Retinal pigment epithelial cell (primary cell): ENCODE measurements at places on chromosomes 1 and 21.

DNA sequence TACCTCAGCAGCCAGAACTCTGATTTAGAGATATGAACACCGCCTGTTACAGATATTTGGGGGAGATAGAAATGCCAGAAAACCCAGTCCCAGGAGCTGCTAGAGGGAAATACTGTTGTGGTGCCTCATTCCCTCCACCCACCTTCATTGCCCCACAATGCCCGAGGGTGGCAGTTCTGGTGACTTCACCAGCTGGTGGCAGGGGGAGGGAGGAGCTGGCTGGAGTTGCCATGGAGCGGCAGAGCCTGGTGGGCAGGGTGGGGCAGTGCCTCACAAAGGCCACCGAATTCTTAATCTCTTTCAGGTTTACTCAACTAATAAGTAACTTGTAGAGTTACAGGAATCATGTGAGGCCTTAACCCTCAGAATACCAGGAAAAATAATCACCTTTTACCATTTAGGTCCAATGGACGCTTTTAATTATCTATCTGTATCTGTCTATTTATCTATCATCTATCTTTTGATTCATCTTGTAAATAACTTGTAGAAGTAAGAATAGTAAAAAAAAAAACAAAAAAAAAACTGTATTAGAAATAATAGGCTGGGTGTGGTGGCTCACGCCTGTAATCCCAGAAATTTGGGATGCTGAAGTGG is 11.7 kb upstream of the S100A11 start:
- DNase-seq = peak; percentile 75

DNA sequence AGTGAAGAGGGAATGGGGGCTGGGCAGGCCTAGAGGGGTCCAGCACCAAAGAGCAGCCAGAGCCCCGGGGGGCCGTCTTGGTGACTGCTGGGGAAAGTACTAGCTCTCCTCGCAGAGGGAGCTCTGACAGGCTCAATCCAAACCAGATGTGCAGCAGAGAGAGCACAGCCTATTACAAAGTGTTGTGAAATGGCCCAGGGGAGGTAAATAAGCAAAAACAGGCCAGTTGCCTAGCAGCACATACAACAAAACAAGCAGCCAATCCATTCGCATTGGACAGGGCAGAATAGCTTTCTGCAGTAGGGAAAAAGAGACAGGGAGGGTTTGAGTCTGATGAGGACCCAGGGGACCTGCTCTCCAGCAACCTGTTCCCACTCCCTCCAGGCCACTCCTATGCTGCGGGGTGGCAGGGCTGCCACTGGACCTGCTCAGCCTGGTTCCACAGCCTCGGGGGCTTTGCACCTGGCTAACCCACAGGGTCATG is 239.6 kb upstream of the FGGY start:
- DNase-seq = no peak

DNA sequence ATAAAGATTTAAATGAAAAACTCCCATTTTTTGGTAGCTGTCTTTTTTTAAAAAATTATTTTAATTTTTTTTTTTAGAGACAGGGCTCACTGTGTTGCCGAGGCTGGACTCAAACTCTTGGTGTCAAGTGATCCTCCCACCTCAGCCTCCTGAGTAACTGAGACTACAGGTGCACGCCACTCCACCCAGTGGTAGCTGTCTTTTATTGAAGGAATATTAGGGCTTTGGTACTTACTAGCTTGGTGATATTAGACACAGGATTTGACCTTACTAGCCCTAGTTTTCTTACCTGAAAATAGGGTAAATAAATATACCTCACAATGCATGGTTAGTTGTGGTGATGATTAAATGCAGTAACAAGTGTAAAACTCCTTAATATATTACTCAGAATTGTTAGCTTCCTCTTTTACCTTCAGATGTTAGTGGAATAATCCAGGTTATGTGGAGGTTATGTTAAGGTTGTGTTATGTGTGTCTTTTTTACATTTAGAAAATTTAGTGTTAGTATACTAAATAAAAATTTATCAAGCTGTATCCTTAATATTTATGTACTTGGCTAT is 66.8 kb downstream of the PHACTR4 start:
- DNase-seq = no peak

- no peak for DNase-seq
These were observed 231.1 kb upstream of the SGIP1 start for GRCh38 chr1:66302815-66303214.

DNA sequence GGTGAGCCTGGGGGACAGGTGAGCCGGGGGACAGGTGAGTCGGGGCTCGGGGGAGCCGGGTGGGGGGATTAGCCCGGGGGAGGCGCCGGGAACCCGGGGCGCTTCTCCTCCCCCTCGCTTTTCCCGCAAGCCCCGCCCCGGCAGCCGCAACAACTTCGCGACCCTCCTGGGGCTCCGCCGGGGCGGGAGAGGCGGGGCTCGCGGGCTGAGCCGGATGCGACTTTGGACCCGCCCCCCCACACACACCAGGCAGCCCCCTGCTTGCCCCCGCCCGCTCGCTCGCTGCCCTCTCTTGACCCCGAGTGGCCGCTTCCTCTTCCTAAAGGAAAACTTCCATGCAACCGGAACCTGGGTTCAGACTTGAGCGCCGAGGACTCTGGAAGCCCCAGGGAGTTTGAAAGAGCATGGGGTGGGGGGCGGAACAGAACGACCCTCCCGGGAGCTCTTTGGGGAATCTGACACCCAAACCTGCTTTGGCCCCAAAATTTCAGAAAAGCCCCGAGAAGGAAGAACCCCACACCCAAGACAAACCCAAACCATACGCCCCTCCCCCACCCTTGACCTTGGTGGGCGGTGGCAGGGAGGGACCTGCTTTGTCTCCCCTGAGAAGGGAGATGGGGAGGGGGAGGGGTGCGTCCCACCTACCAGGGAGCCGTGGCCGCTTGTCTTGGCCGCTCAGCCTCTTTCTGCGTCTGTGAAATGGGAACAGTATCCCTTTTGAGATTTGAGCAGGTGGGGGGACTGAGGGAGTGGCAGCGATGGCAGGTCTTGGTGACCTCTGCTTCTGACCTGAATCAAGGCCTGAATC is 550 bp downstream of the ARHGEF16 start:
- no peak for DNase-seq

DNA sequence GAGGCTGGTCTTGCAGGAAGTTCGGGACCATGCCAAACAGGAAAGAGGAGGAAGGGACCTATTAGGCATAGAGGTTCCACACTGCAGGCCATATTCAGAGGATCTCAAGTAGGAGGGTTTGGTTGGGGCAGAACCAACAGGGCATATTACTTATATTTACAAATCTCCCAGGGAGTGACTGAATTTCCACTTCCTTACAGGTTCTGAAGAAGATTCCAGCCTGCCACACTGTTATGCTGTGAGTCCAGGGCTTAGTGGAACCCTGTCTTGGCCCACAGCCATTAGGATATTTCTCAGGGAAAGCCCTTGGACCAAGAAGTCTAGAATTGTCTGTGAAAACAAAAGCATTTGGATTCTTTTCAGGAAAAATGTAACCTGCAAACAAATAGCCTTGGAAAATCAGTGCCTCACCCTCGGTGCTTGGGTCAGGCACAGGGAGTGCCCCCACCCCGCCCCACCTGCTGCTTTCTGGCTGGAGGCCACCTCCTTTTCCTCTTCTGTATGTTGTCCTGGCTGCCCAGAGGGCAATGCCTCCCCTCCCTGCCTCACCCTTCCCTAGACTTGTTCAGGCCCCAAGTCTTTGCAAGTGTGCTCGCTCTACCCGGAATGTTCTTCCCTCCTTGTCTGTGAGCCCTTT is 41.0 kb upstream of the JUN start:
- DNase-seq = no peak

- no peak for DNase-seq
These were observed 19.4 kb downstream of the CLIC6 start for GRCh38 chr21:34688145-34688544.

DNA sequence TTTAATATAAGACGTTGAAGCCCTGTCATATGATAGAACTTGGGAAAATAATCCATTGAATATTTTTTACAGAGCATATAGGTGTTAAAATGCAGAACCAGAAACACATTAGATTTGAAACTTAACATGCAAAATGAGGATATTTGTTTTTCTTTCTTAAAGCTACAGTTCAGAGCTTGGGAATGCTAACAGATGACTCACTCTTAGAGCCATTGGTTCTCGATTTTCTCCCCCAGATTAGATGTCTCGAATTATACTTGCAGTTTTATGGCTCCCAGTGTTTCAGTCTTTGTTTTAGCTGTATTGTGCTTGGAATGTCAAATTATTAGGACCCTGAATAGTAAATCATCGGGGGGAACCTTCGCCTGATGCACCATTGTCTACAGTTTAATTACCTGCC is 575.7 kb upstream of the ZP4 start:
- DNase-seq = no peak

- no peak for DNase-seq
These were observed 13.3 kb upstream of the SPOCD1 start for GRCh38 chr1:31828926-31829690.

DNA sequence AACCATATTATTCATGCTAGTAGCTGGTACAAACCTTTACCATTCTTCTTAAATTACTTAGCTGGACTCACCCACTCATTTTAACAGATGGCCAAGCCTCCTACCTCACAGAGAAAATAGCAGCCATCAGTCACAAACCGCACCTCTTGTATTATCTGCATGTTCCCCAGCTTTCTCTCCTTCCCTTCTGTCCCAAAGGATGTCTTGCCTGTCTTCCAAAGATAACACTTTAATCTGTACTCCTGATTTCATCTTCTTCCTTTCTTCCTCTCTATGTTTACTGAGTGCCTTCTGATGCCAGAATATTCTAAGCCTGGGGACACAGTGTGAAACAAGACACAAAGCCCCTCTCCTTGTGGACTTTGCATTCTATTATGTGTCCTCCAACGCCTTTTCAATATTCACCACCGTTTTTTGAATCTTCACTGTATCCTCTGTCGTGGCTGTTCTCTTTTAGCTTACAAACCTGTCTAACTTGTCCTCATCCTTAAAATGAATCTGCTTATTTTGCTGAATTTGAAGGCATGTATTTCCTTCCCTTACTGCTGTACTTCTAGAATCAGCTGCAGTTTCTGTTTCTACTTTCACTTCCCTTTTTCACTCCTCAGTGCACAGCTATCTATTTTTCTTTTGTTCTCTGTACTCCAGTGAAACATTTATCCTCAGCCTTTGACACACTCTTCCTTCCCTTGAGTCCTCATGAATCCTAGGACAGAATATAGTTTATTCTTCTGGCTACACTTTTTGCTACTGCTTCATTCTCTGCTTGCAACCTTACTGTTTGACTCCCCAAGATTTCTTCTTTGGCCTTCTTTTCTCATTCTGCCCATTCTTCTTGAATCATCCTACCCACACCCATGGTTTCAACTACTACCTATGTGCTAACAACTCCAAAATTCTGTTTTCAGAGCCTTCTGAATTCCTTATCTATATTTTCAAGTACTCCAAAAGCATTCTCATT is 216.9 kb upstream of the SAMSN1 start:
- DNase-seq = no peak

- no peak for DNase-seq
These were observed 368.5 kb downstream of the HHAT start for GRCh38 chr1:210697185-210697584.

DNA sequence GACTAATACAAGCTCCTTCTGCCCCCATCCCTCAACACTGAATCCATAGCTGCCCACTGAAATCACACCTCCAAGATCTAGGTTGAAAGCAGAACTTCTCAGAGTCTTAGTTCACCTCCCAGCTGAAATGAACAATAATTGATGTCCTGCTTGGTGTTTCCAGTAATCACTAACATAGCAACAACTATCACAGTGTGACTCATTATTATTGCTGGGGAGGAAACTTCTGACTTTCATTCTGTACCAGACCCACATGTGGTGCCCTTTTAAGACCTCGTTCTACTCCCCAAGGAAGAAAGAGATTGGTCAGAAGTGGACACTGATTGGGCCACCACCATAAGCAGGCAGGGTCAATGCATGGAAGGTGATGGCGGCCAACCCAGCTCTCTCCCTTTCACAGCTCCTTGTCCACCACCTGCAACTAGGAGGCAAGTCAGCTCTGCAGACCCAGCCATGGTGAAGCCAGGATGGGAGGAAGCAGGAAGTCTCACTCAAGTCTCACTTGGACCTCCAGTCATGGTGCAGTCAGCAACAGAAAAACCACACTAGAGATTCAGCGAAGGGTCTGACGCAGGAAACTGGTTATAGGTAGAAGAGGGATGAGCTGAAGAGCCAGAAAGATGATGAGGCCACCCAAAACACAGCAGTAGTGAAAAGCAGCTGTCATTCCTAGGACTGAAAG is 720.2 kb downstream of the PTPRU start:
- no peak for DNase-seq

DNA sequence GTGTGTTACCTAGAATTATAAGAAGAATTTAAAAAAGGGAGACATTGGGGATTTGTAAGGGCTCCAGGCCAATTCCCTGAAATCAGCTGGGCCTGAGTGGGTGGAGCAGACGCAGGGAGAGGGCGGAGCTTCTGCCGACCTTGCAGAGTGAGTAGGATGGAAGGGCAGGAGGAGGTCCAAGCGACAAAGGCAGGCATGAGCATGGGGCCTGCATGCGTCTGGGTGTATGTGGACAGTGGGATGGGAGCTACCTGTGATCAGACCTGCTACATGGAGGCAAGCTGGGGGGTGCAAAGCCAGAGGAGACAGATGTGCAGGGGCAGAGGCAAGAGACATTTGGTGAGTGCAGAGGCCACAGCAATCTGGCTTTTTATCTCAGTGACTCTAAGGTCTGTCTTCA is 105.3 kb upstream of the OLIG2 start:
- DNase-seq = no peak

- no peak for DNase-seq
These were observed 25.3 kb upstream of the ITLN1 start for GRCh38 chr1:160910170-160910750.

DNA sequence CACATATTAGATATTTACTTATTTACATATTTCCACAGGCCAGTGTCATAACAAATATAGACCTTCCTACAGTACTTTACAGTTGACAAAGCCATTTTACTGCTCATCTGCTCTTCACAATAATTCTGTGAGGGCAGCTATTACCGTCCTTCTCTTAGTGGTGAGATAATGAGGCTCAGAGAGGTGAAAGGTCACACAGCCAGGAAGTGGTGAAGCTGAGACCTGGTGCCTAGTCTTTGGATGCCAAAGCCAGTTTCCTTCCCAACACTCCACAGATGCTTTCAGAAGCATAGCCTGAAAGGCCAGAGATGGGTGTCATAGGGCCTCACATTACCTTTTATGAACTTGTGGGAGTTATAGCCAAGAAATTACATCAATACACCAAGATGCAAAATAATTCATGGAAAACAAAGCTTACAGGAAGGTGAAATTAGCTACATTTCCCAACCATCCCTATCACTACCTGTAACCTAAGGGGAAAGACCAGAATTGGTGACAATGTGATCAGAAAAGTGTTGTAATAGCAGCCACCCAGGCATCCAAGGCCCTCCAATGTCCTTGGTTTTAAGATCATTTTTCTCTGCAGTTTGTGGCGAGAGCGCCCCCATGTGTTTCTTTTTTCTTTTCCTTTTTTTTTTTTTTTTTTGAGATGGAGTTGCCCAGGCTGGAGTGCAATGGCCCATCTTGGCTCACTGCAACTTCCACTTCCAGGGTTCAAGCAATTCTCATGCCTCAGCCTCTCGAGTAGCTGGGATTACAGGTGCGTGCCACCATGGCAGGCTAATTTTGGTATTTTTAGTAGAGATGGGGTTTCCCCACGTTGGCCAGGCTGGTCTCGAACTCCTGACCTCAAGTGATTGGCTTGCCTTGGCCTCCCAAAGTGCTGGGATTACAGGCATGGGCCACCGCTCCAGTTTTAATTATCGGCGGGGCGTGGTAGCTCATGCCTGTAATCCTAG is 26.5 kb upstream of the RPL11 start:
- DNase-seq = no peak

GRCh38 chr1:155086856-155087535 is 8.4 kb downstream of the EFNA3 start:
- DNase-seq = no peak

- no peak for DNase-seq
These were observed 4.1 kb upstream of the CFAP107 start for GRCh38 chr1:12741946-12742345.

GRCh38 chr1:241228339-241228738 is 128.7 kb downstream of the RGS7 start:
- no peak for DNase-seq
